ENCODE measurements at places on chromosomes 4 and X.

DNA sequence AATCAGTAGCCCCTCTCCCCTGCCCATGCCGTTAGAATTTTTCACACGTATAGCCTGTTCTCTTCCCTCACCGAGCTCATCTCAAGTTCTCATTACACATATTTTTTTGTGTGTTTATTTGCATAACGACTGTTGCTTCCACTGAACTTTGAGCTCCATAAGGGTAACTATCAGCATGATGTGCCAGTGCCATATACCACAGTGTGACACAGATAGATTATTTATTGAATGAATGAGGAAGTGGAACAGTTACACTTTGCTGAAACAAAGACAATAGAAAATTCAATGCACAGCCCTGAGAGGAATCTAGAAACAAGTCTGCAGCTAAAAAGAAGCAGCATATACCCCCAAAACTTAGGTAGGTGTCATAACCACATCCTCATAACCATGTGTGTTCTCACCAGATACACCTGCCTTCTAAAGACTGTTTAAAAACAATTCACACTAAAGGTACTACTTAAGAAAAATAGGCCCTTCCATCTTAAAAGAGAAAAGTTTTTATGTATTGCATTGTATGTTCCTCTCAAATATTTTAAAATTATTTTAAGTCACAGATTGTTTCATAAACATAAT, 389.9 kb downstream of the PACRGL start:
- DNase-seq, result no peak

DNA sequence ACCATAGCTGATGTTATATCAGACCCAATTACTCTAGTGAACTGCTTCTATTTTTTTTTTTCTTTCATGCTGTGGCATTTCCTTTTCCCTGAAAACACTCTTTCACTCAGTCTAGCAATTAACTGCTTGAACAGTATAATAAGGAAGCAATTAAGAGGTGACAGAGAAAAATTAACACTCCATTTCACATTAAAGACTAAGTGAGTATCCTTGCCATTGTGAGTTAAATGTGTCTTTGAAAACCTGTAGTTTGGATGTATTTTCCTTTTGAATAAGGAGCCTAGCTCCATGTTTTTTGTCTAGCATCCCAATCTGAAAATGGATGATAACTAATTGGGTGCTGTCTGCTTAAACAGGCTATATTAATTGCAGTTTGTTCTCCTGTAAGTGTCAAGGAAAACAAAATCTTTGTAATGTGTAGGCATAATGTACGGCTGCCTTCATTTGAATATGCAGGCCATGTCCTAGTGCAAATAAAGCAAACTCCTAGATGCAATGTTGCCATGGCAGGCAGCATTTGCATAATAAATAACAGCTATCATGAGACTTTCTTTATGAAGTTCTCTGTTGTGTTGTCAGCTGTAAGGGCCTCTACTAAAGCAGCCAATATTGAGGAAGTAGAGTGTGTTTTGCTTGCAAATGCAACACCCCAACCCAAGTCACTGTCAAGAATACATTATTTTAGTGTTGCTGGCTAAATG, 416.7 kb downstream of the ZIC3 start:
- DNase-seq, result no peak

DNA sequence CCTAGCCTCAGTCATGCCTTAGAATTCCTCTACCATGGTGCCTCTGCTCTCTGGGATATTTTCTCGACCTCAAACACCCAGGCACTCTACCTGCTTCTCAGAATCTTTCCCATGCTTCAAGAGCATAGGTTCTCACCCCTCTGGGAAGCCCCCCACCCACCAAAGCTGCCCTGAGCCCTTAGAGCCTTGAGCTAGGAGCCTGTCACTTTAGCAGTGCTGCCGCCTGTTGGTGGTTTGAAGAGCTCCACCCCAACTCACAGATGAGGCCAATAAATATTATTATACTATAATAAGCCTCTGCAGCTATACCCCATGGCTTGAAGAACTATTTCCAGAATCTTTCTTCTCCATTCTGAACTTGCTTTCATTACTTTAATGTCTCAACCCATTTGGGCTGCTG, 109.7 kb downstream of the RTL5 start:
- DNase-seq, result no peak

DNA sequence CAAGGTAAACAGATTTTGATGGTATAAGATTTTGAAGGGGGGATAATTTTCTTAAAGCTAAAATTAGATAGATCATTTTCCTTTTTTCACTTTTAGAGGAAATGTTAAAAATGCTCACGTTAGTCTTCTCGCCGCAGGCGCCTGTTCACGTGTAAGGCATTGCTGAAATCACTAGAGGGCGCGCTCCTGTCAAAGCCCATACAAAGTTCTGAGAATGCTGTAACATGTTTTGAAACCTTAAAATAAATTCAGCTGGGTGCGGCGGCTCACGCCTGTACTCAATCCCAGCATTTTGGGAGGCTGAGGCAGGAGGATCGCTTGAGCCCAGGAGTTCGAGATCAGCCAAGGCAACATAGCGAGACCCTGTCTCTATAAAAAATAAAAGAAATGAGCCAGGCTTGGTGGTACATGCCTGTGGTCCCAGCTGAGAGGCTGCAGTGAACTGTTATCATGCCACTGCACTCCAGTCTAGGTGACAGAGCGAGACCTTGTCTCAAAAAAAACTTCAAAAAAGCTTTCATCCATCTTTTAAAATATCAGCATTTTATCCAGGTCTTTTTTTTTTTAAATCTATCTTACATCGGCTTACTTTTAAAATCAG, 138.0 kb downstream of the RBMX2 start:
- peak; percentile 27 for DNase-seq

Data from HCT116 (cell line).